ENCODE measurements at places on chromosomes 11 and 22.

DNA sequence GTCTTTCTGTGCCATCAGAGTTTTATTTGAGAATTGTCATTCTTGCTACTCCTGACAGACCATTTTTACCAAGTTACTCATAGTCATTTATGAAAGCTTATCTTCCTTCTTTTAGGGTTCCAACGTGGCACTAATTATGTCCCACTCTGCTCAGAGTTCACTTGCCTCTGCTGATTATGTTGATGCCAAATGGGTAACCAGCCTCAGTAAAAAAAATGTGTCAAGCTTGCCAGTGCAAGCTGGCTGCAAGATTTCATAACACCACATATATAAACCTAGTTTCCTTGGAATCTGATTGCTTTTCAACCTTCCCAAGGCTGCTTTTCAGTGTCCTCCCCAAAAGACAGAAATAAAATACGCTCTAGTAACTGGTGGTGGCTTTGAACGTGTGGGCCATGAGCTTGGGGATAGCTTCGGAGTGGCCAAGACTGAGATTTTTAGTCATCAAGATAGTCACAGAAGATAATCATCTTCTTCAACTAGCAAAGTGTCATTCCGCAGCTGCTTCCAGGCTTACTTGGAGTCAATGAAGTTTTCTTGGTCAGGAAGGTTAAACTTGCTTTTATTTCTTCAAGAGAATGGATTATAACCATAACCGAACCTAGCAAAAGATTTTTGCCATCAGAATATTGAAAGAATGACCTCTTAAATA lies 29.5 kb upstream of the APOA1 start:
- DNase-seq = no peak

DNA sequence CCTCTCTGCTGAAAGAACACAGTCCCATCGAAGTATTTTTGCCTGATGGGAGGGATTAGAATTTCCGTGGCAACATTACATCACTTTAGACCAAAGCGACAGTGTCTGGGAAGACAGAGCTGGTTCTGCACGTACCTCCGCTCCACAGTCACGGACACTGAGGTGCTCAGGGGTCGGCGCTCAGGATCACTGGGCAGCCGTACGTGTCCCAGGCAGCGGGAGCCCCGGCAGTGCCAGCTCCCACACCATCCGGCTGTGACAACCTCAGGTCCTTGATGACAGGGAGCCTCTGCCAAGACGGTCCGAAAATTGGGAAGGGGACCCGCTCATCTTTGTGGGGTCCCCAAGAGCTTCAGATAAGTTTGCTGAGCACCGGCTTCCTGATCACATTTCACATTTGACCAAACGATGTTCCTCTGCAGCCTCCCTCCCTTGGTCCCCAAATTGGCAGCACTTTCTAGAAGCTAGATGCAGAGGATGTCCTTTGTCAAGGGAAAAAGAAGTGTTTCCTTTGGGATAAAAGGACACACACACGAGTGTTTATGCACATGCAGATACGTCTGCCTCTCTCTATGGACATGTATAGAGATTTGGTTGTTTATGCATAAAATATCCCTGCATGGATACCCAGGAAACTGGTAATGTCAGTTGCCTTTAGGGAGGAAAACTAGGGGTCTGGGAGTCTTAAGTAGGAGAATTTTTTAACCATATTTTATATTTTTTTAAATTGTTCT lies 61.6 kb upstream of the LINC01488 start:
- DNase-seq = no peak

DNA sequence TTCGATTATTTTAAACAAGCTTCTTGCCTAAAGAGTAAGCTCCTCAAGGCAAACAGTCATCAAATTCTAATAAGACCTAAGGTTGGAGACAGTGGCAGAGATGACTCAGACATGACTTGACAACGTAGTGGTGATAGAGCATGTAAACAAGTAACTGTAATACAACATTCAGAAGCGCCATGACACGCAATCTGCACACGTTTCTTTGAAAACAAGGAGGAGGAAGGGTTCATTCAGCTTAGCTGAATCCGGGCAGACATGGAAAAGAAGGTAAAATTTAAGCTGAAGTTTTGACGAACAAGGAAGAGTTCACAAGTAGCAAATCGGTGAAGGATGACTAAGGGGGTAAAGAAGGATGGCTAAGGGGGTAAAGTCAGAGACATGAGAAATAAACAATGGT lies 152.4 kb upstream of the ZC3H12C start:
- DNase-seq = no peak

- no peak for DNase-seq
Measured at GRCh38 chr11:72824811-72825505, 10.7 kb downstream of the ATG16L2 start.

DNA sequence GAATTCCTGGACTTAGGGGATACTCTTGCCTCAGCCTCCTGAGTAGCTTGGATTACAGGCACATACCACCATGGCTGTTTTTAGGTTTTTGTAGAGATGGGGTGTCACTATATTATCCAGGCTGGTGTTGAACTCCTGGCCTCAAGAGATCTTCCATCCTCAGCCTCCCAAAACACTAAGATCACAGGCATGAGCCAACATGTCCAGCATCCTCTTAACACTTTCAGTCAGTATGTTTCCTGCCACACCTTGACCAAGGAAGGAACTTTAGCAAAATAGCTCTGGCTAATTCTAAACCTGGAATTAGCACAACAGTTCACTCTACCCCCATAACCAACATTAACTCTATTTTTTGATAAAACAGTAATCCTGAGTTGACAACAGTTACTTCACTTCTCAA lies 27.2 kb upstream of the DNAJB7 start:
- no peak for DNase-seq

GRCh38 chr11:108672113-108672512 lies 7.2 kb downstream of the DDX10 start:
- no peak for DNase-seq

DNA sequence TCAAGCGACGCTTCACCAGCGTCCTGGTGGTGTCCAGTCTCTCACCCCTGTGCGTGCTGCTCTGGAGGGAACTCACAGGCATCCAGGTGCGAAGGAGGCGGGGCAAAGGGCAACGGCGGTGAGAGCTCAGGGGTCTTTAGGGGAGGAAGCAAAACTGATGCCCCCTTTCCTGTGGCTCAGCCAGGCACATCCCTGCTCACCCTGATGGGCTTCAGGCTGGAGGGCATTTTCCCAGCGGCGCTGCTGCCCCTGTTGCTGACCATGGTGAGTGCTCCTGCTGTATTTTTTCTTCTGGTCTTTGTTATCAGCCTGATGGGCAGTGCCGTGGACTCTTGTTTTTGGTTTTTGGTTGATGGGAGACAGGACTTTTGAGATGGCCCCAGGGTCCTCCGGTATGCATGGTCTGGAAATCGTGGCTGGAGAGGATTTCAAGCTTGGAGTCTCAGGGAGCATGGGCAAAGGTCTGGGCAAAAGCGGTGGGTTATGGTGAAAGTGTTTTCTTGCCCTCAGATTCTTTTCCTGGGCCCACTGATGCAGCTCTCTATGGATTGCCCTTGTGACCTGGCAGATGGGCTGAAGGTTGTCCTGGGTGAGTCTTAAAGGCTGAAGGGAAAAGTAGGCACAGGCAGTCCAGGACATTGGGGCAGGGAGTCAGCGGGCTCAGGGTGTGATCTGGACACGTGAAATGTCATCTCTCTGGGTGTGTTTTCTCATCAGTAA lies 695 bp downstream of the RCE1 start:
- no peak for DNase-seq

GRCh38 chr22:26477341-26477731 lies 6.2 kb downstream of the HPS4 start:
- DNase-seq = no peak

- no peak for DNase-seq
Measured at GRCh38 chr11:65912845-65913244, 6.0 kb downstream of the C11orf68 start.

- DNase-seq = no peak
Measured at GRCh38 chr11:77592727-77593126, 3.0 kb downstream of the AQP11 start.

GRCh38 chr11:119025099-119025473 lies 5.6 kb downstream of the SLC37A4 start:
- no peak for DNase-seq

- no peak for DNase-seq
Measured at GRCh38 chr11:129992161-129992944, 10.3 kb downstream of the PRDM10 start.

GRCh38 chr22:20043057-20043996 lies 22.4 kb downstream of the TANGO2 start:
- DNase-seq = no peak

GRCh38 chr11:60951904-60952741 lies at the start of gene SLC15A3:
TSS of gene SLC15A3 (minus strand) at chr11:60952176. CDS start at chr11:60951551, 625 bp downstream.
- no peak for DNase-seq

DNA sequence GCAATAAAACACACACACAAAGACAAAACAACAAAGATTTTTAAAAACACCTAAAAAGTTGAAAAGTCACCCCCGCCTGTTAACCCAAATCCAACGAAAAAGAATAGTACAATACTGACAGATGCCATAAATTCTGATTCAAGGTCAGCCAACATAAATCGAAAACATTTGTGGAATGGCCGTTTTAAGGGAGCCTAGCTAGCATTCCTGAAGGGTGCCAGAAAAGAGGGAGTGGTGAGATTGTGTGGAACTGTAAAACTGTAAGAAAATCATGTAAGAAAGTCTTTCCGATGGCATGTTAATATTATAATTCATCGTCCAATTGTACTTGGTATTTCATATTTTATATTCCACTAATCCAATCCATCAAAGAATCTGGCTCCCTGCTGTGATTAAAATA lies 75.1 kb downstream of the RAB38 start:
- DNase-seq = no peak

DNA sequence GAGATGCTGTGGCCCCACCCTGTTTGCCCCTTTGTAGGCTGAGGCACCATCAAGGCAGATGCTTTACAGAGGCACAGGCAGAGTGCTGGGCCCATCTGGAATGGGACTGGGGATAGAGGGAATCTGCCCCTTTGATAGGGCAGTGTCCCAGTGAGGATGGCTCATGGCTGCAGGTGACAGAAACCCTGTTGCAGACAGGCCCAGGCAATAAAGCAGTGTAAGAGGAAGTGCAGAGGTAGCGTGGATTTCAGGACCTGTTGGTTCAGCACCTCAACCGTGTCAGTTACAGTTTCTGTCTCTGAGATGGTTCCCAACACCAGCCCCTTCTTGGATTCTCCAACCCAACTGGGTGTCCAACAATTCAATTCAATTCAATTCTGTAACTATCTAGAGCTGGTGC lies 25.1 kb downstream of the PRDM11 start:
- DNase-seq = no peak

- DNase-seq = no peak
Measured at GRCh38 chr11:20248121-20248772, 88.0 kb upstream of the DBX1 start.

DNA sequence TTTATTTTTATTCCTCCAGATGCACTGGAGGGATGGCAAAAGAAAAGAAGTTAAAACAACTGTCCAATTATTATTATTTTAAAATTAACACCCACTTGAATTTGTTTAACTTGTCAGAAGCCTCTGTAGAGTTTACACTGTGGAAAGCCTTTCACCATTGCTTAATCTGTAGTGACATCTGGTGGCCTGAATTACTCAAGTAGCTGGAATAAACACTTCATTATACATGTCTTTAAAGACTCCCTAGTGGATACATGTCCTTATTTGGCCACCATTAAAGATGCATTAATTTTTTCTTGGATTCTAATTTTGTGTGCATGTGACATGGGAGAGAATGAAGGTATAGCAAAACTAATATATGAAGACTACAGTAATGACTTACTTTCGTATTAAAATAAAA lies 1496.5 kb downstream of the FAM181B start:
- DNase-seq = no peak

All from ecto neural progenitor cell (in vitro differentiated cells).